ENCODE measurements at places on chromosomes 5 and 9. TPM values are rescaled to one million over a fixed set of nuclear protein-coding genes. Genes with fewer than 3 reads are reported as not detected.

The LVRN gene
- total RNA-seq = 0.06 TPM

The PCDHGA9 gene
- total RNA-seq = 1.2 TPM

The NEUROG1 gene
- not detected for total RNA-seq

The ZDHHC11B gene
- total RNA-seq = under 0.01 TPM

The C5orf15 gene
- total RNA-seq = 62.3 TPM

The PLEKHG4B gene
- 9.0 TPM for total RNA-seq

The CKMT2 gene
- total RNA-seq = not detected

The DDX4 gene
- not detected for total RNA-seq

The SLC4A9 gene
- not detected for total RNA-seq

The CER1 gene
- total RNA-seq = not detected

The RLN2 gene
- total RNA-seq = not detected

The CCDC69 gene
- total RNA-seq = 0.74 TPM

The CHSY3 gene
- total RNA-seq = 0.21 TPM

The SMIM32 gene
- total RNA-seq = not detected

- no peak for DNase-seq
Measured at GRCh38 chr9:20303996-20304395, 318.3 kb downstream of the MLLT3 start.

- DNase-seq = no peak
Measured at GRCh38 chr5:116738615-116739261, 164.1 kb upstream of the SEMA6A start.

- DNase-seq = no peak
Measured at GRCh38 chr9:21801683-21802417, 586 bp upstream of the MTAP start.

- no peak for DNase-seq
Measured at GRCh38 chr5:69415584-69415958, 655 bp downstream of the MARVELD2 start.

DNA sequence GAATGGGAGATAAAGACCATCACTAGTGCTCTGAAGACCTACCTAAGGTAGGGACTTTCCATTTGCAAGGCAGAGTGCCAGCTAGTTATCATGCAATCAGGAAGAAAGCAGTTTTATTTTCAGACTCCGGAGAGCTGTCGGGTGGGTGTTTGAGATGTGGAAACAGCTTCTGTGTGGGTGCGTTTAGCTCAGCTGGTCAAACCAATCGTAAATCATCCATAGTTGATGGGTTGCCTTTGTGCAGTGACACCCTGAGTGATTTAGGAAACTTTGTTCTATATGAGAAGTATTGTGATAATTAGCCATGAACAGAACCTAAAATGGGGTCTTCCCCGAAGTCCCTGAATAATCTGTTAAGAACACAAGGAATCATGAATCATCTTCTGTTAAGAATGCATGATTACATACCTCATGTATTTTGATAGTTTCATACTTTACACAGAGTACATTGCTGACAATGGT, 284.3 kb downstream of the ARHGAP26 start:
- DNase-seq = peak; percentile 81

- DNase-seq = no peak
Measured at GRCh38 chr5:111163000-111163399, 61.2 kb upstream of the CAMK4 start.

- DNase-seq = no peak
Measured at GRCh38 chr5:39880985-39881384, 456.2 kb upstream of the DAB2 start.

DNA sequence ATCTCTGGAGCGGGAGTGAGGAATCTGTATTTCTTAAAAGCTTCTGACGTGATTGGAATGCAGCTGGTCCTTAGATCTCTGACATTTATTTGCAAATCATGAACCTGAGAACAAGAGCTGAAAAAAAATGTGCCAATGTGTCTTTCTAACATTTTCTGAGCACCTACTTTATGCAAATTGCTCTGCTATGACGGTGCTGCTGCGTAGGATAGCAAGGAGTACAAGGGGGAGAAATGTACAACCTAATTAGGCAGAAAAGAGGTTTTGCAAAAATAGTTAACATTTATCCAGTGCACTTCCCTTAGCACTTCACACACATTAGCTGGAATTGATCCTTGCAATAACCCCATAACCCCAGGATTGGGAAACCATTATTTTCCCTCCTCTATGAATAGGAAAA, 357.5 kb downstream of the TLE4 start:
- no peak for DNase-seq

DNA sequence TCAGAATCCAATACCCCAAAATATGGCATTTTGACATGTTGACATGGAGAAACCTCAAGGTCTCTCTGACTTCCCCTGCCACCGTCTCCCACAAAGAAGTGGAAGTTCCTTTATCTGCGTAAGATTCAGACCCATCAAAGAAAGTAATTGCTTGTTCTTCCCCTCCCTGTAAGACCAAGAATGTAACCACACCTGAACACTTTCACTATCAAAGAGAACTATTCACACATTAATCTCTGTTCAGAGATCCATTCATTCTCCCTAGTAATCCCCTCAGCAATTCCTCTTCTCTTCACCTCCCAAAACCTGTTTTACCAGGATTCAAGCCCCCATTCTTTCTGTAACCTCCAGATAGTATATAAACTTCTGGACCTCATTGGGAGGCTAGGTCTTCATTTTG, 4.1 kb upstream of the SLC1A1 start:
- no peak for DNase-seq

DNA sequence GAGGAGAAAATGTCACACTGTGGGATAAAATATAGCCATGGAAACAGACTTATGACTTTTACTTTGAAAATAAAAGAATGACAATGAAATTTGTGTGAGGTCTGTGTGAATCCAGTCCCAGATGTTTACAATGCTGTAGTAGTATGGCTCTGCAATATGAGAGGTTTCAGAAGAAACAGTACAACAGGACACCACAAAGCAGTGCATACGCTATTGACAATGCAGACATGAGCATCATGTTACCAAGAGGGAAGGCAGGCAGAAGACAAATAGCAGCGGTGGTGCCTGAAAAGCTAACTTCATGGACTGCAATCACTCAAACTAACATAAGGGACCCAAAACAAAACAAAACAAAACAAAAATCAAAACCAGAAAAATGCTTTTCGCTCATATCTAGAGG, 1.8 kb downstream of the FGF10 start:
- DNase-seq = no peak

DNA sequence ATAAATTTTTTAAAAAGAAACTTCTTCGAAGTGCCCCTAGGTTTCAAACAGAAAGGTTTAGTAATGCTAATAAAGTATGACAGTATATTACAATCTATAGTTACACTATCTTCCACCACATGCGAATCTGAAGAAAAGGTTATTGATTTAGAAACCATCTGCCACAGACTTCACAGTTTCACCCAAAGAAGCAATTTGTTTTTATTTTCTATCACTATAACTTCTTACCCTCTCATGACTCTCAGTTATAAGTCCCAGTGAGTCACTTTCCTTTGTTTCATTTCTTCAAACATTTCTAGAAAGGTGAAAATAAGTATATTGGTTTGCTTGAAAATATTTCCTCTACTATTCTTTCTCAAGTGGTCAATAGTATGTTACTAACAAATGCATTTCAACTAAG, 93.6 kb downstream of the MCTP1 start:
- no peak for DNase-seq

- no peak for DNase-seq
Measured at GRCh38 chr9:92170848-92171247, 55.6 kb upstream of the SPTLC1 start.

- DNase-seq = no peak
Measured at GRCh38 chr9:36865731-36866635, 168.1 kb downstream of the PAX5 start.

DNA sequence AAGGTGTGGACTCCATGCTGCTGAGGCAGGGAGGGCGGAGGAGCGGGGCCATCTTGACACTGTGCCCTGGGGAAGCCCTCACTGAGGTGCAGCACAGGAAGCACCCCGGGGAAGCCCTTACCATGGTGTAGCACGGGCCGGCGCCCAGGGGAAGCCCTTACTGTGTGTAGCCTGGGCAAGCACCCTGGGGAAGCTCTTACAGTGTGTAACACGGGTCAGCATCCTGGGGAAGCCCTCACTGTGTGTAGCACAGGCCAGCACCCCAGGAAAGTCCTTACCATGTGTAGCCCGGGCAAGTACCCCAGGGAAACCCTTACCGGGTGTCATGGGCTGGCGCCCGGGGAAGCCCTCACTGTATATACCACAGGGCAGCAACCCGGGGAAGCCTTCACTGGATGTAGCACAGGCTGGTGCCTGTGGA, 62.6 kb upstream of the ZNF354B start:
- DNase-seq = no peak

- DNase-seq = no peak
Measured at GRCh38 chr5:952597-953271, 55.9 kb upstream of the NKD2 start.

GRCh38 chr9:18721267-18721994, 247.5 kb downstream of the ADAMTSL1 start:
- DNase-seq = no peak

DNA sequence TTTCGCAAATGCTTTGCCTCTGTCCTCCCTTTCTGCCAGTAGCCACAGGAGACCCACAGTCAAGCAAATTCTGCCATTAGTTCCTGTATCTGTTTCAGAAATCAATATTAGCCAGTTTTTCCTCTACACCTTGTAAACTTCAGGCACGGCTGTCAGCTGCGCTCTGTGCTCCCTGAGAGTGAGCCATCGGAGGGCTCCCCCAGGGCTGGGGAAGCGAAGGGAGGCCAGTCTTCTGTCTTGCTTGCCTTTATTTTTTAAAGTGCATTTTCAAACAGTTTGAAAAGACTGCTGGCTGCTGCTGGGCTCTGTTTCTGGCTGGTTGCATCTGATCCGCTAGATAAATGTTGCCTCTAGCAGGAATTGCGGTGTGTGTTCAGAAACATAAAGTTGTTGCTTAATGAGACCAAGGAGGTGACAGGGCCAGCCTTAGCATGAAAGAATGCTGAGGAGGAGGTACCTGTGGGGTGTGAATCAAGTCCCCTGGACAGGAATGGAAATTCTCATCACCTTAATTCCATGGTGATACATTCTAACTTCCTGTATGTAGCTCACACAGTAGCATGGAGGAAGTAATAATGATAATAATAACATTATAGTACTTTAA, 421.7 kb upstream of the KIF2A start:
- no peak for DNase-seq

GRCh38 chr5:73215531-73215890, 42.5 kb downstream of the TMEM174 start:
- DNase-seq = no peak

DNA sequence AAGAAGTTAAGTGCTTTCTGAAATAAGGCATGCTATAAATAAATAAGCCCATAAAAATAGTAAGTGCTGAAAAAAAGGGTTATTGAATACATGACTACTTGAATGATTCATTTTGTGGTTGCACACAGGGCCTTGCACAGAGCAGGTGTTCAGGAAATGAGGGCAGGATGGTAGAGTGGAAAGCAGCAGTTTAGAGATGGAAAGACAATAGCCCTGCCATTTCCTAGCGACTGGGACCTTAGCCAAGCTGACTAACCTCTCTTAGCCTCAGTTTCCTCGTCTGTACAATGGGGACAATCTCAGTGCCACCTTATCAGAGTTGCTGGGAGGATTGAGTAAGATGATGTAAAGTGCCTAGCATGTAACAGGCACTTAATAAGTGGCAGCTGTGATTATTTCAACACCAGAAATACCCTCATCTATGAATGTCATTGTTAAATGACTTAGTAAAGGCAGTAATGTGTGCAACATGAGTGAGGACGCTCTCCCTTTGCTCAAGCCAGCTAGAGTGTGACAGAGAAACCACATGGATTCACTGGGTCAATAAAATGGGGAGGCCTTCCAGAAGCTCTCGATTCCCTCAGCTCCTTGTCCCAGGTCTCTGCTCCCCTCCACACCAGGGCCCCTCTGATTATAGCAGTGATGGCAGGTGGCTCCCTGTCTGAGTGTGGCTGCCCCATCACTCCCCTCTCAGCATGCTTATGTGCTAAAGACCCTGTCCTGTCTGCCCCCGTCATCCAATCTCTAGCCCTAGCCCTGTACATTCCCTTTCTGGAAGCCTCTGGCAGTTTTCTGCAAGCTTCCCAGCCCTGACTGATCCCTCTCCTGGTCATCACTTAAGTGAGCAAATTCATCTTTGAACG, 16.0 kb upstream of the PHF19 start:
- DNase-seq = peak; percentile 90

DNA sequence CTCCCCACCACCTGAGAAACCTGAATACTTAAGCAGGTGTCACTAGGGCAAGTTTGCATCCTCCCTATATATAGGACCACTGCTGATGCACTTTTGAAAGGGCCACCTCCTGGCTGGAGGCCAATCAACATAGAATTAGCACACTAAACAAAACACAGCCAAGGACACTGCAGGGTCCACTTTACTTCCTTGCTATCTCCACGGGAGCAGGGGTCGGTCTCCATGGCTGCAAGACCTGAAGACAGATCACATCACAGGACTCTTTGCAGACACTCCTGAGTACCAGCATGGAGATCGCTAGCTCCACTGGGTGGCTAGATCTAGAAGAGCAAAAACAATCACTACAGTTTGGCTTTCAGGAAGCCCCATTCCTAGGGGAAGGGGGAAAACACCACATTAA, 72.3 kb downstream of the C9orf153 start:
- no peak for DNase-seq

GRCh38 chr5:96427824-96428223, 5.2 kb downstream of the PCSK1 start:
- DNase-seq = no peak

DNA sequence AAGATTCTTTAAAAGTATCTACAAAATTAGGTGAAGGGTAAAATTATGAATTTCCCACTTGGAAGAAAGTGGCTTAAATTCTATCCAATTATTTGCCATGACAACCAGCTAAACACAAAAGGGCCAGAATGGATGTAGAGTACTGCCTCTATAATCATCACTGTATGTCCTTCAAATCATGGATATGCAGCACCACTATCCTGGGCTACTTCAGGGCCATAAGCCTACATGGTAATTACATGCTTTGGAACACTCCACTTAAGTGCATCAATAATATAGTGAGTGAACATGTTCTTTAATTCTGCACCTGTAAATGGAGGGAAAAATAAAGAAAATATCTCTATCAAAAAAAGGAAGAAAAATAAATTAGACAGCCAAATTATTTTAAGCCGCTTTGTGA, 575.2 kb downstream of the ISL1 start:
- no peak for DNase-seq

GRCh38 chr9:98786750-98787510, 9.4 kb downstream of the ANKS6 start:
- DNase-seq = no peak

DNA sequence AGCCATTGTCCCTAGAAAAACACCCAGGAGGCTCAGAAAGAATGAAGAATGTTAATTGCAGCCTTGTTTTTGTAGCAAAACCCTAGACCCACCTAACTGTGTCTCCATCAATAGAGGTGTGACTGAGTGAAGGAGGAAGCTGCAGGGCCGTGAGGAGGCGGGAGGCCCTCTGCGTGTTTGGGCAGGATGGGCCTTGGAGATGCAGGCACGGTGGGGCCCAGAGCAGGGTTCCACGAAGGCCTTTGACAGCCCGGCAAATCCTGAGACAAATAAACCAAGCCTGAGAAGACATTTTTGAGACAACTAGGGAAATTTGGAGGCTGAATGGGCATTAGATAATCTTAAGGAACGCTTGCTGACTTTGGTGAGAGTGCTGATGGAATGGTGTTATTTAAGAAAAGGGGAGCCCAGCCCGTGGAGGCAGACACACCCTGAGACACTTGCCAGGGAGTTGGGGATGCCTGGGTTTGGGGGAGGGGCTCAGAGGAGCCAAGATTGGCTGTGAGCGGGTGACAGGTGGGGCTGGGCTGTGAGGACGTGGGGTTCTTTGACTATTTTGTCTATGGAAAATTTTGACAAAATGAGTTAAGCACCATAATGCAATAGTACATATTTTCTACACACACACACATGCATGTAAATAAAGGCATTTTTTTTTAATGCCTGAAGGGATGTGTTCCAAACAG, 48.8 kb downstream of the BARX1 start:
- DNase-seq = no peak

All from Daoy (cell line).